T-helper 17 cell (primary cell): ENCODE measurements at places on chromosomes 3 and 15. TPM values are rescaled to one million over a fixed set of nuclear protein-coding genes. Genes with fewer than 3 reads are reported as not detected.
A peak's percentile ranks its signal among the peaks of the same experiment; 100 is the strongest.

GRCh38 chr3:119456469-119456868 is 6.9 kb downstream of the TMEM39A start:
- peak overlapping the region; percentile 34 for H3K27ac ChIP-seq
- peaks cover 30% of the 10 kb centered on the region for H3K4me1 ChIP-seq
- no peaks in the 10 kb centered on the region for H3K27me3 ChIP-seq
- no peak for DNase-seq

DNA sequence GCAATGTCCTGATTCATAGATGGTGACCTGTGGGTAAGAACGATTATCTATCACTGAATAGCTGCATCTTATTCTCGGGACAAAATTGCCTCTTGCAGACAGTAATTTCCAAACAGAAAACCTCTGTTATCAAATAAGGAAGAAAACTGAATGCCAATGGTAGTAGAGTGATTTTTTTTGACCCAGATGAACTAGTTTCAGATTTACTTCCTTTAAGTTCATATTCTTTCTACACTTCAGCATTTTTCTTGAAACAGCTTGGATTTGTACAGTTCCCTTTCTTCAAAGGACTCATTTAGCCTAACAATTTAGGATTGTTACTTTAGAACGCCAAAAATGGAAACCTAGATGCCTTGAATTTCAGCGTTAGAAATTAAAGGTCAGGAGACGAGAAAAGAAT is 14.6 kb downstream of the ETV5 start:
- no peak overlapping the region for H3K4me3 ChIP-seq
- no peak overlapping the region for H3K27ac ChIP-seq
- H3K4me1 ChIP-seq = peaks cover 2% of the 10 kb centered on the region
- no peak for DNase-seq
- H3K27me3 ChIP-seq = peaks cover 88% of the 10 kb centered on the region
- peaks cover 3% of the 10 kb centered on the region for H3K36me3 ChIP-seq

The HRG gene
- not detected for total RNA-seq

The TMEM115 gene
- total RNA-seq = 16.7 TPM
